ENCODE measurements at places on chromosomes 7 and 10.

DNA sequence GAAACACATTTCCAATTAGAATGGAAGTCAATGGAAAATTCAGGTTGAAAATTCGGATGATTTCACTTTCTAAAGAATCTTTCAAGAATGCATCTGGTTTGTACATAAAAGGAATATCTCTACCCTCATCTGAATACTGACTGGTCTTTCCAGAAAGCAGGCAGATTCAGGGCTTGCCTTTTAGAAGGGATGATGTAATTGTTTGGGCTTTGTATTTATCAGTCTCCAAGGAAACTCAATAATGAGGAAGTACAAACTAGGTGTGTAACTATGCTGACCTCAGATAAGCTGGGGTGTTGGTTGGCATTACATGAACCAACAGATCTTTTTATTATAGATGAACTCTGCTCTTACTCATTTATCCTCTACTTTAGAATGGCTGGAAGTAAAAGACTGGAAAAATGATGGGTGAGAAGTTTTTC lies 24.1 kb downstream of the PDLIM1 start:
- DNase-seq, result no peak

GRCh38 chr10:33494694-33495265 lies 160.3 kb upstream of the NRP1 start:
- no peak for DNase-seq

DNA sequence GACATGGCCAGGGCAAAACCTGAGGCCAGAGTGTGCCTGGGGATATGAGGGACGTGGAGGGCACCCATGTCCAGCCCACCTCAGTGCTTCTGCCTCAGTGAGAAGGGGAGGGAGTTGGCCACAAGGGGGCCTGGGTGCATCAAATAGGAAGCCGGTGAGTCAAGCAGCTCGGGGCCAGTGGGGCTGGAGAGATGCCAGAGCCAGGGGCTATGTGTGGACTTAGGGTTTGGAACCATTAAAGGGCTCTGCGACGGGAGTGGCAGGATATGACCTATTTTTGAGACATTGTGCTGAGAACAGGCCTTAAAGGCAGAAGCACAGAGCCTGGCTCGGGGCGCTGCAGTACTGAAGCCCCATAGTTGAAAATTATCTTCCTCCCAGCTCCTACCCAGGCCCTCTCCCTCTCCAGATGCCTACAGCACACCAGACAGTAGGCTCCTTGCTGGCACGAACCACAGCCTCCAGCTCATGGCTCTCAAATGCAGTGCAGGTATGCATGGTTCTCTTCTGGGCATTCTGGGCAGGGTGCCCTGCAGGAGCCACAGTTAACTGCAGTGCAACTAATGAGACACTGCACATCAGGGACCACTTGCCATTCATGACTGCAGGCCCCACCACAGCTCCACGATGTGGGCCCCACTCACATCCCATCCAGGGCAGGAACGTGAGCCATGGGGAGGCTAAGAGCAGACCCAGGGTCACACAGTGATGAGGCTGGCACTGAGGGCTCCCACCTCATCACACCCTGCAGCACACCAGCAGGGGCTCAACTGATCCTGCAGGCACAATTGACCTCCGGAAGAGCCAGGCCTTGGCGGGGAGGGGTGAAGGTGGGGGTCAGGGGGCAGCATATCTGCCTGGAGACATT lies 7.2 kb upstream of the PGAM2 start:
- no peak for DNase-seq

DNA sequence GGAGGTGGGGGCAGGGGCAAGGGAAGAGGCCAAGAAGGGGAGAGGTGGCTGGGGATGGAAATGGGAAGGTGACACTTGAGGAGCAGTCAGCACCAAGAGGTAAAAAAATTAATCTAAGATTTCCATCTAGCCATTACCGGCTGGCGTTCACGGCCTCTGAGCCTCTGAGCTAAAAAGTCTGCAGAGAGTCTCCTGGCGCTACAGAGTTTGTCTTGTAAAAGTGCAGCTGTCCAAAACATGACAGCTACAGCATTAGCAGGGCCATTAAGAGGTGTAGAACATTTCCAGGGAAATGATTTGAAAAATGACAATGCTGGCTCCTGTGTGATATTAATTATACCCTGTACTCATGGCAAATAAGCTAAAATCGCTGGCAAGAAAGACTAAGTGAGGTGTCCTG lies 167.6 kb downstream of the LRMDA start:
- no peak for DNase-seq

GRCh38 chr10:102449321-102450123 lies 1.8 kb downstream of the C10orf95 start:
- DNase-seq, result peak; percentile 88

DNA sequence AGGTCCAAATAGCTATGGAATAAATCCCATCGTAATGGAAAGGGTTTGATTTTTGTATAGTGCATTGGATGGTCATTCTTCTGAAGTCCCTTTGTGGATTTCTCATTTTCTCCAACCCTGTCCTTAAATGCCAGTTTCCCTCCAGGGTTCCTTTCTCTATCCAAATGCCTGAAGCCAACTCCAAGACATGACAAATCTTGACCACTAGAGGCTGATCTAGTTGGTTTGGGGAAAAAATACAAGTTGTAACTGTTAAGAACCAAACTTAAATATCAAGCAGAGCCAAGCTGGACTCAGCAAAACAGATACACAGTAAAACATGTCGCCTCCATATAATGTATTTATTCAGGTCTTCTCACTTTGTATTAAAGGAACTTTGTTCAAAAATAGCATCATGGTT lies 28.7 kb downstream of the FRMD4A start:
- DNase-seq, result no peak

- DNase-seq, result no peak
Observed at GRCh38 chr10:101535949-101536348, 52.1 kb downstream of the POLL start.

DNA sequence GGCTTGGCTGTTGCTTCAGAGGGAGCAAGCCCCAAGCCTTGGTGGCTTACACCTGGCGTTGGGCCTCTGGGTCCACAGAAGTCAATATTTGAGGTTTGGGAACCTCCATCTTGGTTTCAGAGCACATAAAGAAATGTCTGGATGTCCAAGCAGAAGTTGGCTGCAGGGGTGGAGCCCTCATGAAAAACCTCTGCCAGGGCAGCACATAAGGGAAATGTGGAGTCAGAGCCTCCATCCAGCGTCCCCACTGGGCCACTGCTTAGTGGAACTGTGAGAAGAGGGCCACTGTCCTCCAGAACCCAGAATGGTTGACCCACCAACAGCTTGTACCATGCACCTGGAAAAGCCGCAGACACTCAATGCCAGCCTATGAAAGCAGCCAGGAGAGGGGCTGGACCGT lies 573.5 kb upstream of the ZWINT start:
- DNase-seq, result no peak

- DNase-seq, result no peak
Observed at GRCh38 chr7:24701261-24702235, 55.7 kb downstream of the GSDME start.

Measured in activated CD4-positive, alpha-beta T cell treated with anti-CD3 and anti-CD28 coated beads, Interleukin-2, Interleukin-4, amounts not matched to agents 100 ng/mL and 50 ng/mL, durations not matched to agents 16 hours and 8 hours (primary cell).